Ascending aorta (tissue), 2 donors: ENCODE measurements at places on chromosomes 12 and 14. TPM values are rescaled to one million over a fixed set of nuclear protein-coding genes. Genes with fewer than 3 reads are reported as not detected.
A peak's percentile ranks its signal among the peaks of the same experiment; 100 is the strongest.

DNA sequence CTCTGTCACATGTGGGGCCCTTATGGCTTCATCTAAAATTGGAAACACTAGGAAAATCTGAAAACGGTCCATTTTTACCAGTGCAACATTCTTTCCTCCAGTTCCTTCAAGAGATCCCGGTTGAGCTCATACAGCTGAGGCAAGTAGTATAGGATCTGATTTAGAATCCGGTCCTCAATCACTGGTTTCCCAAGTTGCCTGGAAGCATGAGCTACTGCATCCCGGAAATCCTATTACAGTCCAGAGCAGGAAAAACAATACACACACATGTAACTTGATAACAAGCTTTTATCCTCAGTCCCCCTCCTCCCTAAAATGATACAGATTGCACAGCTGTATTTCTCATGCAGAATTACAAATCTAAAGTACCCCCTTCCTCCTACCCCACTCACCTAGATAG is 67.9 kb upstream of the NR2C1 start:
- DNase-seq: no peak

DNA sequence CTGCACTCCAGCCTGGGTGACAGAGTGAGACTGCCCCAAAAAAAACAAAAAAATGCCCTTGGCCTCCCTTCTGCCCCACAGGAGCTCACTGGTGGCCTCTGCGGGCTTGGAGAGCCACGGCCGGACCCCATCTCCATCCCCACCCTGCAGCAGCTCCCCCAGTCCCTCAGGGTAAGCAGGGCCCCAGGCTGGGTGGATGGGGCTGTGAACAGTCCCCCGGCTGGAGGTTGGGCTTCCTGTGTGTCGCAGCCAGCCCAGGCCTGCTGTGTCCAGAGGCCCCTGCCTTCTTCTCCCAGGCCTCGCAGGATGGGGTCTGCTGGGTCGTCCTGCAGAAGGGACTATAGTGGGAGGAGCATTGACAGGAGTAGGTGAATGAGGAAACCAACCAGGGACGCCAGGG is 15.4 kb upstream of the PUS1 start:
- no peak for DNase-seq

DNA sequence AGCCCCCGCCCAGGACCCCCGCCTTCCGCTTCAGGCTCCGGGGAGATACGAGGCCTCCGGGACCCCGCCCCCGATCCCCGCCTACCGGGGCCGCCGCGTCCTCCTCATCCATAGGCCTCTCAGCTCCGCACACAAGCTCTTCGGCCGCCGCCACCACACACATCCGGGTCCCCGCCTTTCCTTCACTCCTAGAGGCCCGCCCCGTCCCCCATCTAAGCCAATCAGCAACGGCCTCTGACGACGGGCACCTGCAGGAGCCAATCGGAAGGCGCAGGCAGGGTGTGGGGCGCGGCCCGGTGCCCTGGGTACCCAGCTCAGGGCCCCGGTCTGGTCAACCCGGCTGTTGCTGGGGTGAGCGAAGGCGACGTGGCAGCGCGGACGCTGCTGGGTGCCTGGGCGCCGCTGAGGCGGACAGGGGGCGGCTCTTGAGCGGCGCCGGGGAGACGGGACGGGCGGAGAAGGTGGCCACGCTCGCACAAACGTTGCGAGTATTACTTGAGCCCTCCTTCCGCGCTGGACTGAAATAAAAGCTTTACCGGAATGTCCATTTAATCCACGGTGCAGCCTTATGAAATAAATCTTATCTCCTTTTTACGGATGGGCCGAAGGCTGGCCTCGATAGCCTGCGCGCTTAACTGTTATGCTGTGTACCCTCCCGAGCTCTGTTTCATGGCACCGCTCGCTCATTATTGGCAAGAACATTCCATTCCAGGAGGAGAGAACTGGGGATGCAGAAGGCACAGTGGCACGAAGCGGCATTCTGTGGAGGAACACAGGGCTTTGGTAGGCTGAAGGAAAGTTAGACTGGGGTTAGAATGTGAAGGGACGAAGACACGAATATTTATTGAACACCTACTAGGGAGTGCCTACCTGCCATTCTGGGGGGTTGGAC is at the start of gene SPRYD3:
Gene SPRYD3, minus strand, starts transcription at position 165 of the 892 bp plus-strand sequence. Its CDS starts 57 bp downstream, at position 108.
- DNase-seq: peak; percentile 99

DNA sequence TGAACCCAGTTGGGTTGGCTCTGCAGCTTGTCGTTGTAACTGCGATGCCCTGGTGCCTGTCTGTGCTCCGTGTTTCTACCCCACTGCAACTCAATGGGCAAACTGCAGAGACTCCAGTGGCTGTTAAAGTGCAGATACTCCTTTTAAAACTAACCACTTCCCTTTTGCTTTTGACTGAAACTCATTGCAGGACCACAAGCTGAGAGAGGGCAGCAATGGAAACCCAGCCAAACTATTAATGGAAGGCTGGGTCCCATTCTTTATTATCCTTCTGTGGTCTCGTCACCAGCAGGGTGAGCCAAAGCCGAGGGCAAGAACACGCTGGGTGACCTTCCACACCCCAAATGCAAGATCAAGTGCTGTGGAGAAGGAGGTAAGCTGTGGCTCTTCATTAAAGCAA is 910.4 kb downstream of the VRK1 start:
- DNase-seq: no peak

DNA sequence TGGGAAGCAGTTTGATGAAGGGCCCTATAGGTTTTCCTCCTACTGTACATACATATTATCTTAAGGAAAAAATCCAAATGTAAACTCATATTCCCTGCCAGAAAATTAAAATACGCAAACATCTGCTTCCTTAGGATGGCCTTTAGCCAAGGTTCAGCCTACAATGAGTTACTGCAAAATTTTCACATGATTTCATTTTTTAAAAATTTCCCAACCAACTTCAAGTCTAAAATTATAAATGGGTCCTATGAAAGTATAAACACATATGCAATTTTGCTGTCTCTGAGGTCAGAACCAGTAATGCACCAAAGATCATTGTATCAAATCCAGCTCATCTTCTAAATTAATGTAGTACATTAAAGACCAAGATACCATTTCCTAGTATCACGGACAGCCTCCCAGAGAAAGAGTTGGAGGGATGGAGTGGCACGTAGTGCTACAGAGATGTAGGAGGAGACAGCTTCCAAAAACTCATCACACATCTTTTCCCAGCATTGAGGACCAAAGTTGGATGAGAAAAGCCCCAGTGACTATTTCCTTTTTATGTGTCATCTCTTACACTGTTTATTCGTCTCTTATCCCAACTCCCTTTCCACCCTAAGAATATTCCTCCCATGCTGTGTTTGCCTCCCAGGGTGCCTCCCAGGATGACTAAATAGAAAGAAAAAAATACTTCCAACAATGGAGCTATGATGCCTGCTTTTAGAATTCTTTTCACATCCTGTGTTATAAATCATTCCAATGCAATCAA is 92.3 kb upstream of the SLCO1C1 start:
- no peak for DNase-seq

GRCh38 chr12:25071366-25071765 is 122.5 kb upstream of the BCAT1 start:
- DNase-seq: no peak

DNA sequence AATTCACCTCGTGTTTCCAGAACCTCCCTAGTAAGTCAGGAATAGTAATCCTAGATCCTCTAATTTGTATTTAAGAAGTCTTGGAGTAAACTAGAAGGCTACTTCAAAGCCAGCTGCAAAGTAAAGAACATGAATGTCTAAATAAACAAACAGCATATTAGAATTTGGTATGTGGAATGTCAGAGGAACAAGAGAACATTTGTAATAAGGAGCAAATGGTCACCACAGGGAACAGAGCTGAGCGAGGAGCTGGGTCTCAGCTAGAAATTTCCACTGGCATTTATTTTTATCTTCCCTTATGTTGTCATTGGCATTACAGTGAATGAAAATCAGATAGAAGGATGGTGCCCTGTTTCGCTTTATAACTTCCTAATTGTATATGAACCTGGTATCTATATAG is 50.2 kb downstream of the FRMD6 start:
- DNase-seq: no peak

DNA sequence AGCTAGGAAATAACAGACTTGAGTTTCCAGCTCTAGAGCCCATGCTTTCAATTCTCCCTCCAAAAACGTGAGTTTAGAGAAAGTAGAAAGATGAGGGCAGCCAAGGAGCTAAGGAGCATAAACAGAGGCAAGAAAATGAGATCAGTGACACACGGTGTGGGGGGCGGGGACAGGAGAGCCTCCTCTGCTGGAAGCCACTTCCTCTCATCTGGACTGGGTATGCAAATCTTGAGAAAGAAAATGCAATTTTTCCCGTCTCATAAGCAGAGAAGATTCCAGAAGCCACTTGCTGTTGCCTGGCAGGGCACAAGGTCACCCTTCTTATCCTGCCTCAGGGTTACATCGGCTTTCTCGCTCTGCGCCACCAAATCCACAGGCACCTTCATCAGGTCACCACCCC is 6.0 kb downstream of the OR10P1 start:
- no peak for DNase-seq

- no peak for DNase-seq
These were observed 11.2 kb upstream of the DYNC1H1 start for GRCh38 chr14:101953151-101953550.

The LRP6 gene
- 70.0 TPM for total RNA-seq

The LMNTD1 gene
- total RNA-seq: not detected

The RNASE3 gene
- total RNA-seq: not detected

The PAX9 gene
- not detected for total RNA-seq

The PAH gene
- not detected for total RNA-seq
